ENCODE measurements at places on chromosomes 7 and 10.

GRCh38 chr7:92833766-92834506 is 2.4 kb downstream of the CDK6 start:
- DNase-seq = peak; percentile 82

GRCh38 chr7:147492606-147493005 is 1098.0 kb upstream of the C7orf33 start:
- DNase-seq = no peak

- DNase-seq = no peak
Measured at GRCh38 chr7:151891182-151891581, 14.3 kb upstream of the PRKAG2 start.

- no peak for DNase-seq
Measured at GRCh38 chr7:110591341-110591740, 499.6 kb upstream of the LRRN3 start.

GRCh38 chr7:4830176-4830575 is 31.7 kb downstream of the PAPOLB start:
- DNase-seq = no peak

- peak; percentile 13 for DNase-seq
Measured at GRCh38 chr10:71921324-71922027, 42.7 kb upstream of the CHST3 start.

DNA sequence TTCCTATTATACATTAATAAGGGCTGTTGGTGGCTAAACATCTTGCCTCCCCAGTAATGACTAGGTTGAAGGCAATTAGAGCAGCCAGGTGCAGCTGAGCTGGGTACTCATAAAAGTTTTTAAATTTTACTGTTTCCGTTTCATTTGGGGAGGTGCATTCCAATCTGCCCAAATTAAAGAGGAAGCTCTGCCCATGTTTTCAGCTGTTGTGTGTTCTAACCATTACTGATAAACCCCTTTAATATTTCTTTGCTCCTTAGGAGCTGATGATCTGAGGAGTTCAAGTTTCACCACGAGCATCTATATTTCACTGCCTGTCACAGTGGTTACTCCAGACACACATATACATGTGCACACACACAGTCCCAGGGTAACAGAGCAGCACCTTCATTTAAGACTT is 94.4 kb downstream of the JAZF1 start:
- no peak for DNase-seq

DNA sequence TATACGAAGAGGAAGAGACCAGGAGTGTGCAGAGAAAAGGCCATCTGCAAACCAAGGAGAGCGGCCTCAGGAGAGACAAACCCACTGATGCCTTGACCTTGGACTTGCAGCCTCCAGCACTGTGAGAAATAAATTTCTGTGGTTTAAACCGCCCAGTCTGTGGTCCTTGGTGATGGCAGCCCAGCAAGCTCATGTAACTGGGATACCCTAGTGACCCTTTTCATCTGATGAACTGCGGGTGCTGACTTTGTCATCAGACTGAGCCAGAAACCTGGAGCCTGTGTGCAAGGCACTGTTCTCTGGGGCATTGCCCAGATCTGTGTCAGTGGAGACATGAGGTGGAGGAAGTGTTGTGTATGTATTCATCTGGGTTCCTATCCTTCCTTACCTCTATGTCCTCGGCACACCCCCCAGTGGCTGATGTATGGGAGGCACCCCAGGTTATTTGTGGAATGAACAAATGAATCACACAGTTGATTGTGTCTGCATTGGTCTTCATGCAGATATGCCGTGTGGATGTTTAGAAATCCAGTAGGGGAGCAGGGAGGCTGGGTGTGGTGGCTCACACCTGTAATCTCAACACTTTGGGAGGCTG is 64.5 kb upstream of the BTBD16 start:
- DNase-seq = no peak

DNA sequence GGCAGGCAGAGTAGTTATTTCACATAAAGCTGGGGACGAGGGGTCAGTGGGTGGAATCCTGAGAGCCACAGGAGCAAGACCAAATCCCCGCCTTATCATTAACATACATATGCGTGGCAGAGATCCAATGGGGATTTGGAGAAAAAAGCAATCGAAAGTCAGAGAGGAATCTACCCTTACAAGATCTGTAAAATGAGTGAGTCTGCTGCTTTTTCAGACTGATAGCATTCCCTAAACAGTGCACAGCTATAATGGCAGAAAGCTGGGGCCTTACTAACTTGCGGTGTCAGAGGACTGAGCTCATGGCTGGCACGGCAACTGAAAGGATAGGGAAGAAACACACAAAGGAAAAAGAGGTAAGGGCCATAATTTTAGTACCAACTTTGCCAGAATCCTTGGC is 25.0 kb downstream of the GPR22 start:
- DNase-seq = no peak

DNA sequence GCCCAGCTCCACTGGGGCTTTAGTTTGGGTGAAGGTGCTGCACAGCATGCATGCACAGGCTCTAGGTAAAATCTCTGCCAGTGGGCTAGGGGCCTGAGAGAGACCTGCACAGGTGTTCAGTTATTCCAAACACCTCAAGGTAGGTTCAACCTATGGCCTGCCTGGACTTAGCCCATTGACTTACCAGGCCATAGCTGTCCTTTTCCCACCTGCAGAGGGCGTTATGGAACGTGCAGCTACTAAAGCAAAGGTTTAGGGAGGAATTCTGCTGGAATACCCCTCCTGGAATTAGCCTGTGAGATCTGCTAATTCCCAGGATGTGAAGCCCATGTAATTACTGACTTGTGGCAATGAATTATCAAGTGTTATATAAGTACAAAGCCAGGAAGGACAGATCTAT is 3.6 kb downstream of the VWC2 start:
- no peak for DNase-seq

DNA sequence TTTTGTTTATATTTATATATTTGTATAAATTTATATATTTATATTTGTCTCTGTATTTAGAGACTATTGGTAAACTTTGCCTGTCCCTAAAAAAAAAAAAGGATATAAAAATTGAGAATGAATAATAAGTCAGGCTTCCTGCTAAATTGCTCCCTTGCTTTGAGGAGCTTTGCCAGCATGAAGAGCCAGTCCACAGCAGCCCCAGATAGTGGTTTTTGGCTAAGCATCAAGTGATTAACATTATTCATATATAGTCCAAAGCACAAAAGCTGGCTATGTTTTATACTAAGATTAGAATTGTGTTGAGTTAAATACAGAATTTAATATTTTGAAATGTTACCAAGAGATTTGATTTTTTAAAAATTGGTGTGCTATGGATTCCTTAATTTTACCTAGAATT is 264.9 kb upstream of the FERD3L start:
- DNase-seq = no peak

GRCh38 chr10:77989081-77989724 is 40.1 kb downstream of the POLR3A start:
- no peak for DNase-seq

DNA sequence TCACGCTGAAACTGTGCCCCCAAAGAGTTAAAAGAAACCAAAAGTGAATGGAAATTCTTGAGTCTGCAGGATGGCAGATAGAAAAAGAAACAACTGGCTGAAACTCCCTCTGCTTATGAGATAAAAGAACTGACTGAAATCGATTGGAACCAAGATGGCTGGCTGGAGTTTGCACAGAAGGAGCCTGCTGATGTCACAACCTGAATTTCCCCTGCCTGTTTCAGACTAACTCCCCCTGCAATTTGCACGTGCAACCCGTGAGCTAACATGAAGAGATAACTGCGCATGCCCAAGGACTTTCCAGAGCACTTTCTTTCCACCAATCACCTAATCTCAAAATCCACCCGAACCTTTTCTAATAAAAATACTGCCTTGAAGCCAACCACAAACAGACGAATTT is 435.5 kb downstream of the CALN1 start:
- DNase-seq = no peak

GRCh38 chr10:129191797-129192196 is 275.2 kb upstream of the MGMT start:
- no peak for DNase-seq

DNA sequence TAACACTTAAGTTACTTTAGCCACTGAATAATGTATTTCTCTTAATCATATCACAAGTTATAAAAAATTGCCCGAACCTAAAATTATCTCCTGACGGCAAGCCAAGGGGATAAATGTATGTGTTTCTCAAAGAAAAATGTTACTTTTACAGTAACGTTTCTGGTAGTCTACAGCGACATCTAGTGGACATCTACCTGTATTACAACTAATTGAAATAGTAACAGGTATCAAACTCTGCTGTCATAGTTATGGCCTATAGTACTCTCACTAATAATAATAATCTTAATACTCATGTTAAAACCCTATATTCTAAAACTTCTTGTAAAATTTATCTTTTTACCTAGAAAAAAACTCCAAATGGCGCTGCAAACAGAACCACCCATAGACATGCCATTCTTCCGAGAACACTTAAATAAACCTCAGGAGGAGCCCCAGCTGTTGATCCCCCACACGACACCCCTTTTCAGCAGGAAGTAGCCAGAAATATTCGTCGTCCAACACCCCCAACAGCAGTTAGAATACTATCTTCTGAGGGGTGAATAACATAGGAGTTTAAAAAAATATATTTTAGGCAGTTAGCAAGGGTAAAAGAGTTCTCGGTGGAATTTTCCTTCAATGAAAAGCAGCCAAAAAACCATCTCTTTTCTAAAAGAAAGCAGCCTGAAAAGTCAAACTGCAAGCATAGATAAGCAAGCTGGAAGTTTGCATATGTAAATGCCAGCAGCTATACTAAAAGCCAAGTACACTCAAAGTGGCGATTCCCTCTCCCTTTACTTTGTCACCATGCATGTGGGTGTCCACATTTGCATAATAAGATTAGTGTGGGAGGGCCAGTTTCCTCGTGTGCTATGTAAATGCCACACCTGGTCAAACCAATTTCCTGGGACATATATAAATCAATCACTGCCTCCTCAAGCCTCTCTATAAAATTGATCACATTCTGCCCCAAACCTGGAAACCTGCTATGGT is 40.5 kb upstream of the ZNF107 start:
- no peak for DNase-seq

DNA sequence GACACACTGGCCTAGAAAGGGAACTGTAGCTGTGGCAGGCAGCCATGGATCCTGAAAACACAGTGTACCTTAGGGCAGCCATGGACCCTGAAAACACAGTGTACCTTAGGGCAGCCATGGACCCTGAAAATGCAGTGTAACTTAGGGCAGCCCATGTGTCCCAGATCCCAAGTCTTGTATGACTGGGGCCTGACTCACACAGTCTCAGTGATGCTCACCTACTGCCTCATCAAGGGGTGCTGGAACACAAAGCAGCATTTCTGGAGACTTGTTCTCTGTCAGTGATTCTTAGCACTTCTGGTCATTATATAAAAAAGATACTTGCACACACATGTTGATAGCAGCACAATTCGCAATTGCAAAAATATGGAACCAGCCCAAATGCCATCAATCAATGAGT is 70.2 kb upstream of the LAMB4 start:
- DNase-seq = no peak

DNA sequence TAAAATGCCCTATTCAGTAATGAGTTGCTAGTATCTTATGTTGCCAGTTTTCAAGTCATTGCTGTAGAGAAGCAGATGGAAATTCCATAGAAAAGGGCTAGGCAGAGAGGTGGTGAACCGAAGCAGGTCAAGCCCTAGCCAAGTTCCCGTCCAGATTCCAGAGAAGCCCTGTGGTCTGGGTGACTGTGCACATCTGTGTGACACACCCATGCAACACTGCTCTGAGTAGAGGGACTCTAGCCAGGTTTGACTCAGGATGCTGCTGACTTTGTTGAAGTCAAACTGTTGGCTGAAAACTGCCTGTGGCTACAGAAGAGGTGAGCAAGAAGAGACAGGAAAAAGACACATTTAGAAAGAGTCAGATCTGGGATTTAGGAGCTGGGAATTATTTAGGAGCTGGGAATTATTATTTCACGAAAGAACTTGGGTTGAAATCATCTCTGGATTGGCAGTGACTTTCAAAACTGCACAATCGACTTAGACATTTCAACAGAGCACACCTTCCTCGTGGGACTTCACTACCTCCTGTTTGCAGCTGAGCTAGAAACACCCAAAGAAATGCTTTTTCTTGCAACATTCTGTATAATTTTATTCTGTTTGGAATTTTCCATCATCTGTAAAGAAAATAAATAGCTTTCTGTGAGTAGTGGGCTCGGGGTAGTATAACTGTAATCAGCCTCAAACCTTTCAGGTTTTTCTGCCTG is 149.1 kb upstream of the PRKCQ start:
- no peak for DNase-seq

DNA sequence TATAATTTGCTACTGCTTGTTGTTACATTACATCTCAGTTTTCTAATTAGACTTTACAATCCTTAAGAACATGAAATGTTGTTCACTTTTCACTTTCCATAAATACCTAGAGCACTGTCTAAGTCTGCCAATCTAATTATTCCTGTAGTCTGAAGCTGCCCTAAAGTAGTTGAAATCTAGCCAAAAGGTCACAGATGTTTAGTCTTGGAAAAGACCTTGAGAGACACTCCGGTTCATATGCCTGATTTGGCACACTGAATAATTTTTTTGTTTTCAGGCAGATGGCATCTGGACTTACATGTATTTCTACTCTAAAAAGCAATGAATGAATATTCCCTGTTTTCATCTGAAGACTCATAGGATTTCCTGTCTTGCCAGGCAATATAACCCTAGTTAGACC is 359.1 kb downstream of the ANKRD7 start:
- DNase-seq = peak; percentile 97

GRCh38 chr10:53939654-53940053 is 861.4 kb downstream of the PCDH15 start:
- DNase-seq = no peak

GRCh38 chr7:117810642-117811512 is 62.4 kb downstream of the CTTNBP2 start:
- DNase-seq = no peak

GRCh38 chr10:44575601-44576380 is 190.9 kb upstream of the CXCL12 start:
- no peak for DNase-seq

GRCh38 chr7:3415861-3416312 is 114.8 kb downstream of the SDK1 start:
- peak; percentile 62 for DNase-seq

- DNase-seq = no peak
Measured at GRCh38 chr7:78662939-78663338, 790.5 kb downstream of the MAGI2 start.

GRCh38 chr7:22252016-22252415 is 104.9 kb downstream of the RAPGEF5 start:
- DNase-seq = no peak

- no peak for DNase-seq
Measured at GRCh38 chr7:2539031-2539911, 16.1 kb downstream of the BRAT1 start.

DNA sequence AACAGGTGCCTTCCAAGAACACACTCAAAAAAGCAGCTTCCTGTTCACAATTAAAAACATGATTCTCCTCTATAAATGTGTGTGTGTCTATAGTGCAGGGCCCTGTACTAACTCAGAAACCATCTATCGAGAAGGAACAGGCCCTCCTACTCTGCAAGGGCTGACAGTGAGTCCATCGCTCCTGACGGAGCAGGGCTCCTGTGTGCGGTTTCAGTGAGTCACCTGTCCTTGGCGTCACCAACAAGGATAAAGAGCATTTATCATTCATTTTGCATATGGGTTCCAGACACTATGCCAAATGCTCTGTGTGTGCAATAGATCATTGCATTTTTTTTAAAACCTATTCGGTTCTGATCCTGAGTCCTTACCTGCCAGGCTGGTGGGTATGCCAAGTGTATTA is 63.7 kb downstream of the TACC2 start:
- no peak for DNase-seq

GRCh38 chr7:24406053-24406788 is 122.2 kb downstream of the NPY start:
- no peak for DNase-seq

Data from DMS 273 treated with DMSO at 0.1 percent for 48 hours (cell line).